Cerebellar cortex (tissue), 1 donor: ENCODE measurements at places on chromosomes 6 and 20.

DNA sequence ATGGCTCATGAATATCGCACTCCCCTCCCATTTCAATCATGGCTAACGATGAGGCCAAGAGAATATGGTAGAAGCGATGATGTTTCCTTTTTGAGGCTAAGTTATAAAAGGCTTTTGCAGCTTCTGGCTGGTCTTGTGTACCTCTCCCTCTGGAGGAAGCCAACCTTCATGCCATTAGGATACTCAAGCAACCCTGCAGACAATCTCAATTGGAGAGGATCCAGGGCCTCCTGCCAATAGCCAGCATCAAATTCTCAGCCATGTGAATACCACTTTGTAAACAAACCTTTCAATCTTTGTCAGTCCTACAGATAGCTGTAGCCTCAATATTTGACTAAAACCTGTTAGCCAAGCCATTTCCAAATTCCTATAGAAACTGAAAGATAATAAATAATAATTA is 738.4 kb downstream of the KIF16B start:
- DNase-seq = peak; percentile 71

- DNase-seq = no peak
Observed at GRCh38 chr6:82365016-82365795, 1.6 kb downstream of the TPBG start.

- DNase-seq = no peak
Observed at GRCh38 chr6:168131464-168132415, 52.7 kb upstream of the FRMD1 start.

DNA sequence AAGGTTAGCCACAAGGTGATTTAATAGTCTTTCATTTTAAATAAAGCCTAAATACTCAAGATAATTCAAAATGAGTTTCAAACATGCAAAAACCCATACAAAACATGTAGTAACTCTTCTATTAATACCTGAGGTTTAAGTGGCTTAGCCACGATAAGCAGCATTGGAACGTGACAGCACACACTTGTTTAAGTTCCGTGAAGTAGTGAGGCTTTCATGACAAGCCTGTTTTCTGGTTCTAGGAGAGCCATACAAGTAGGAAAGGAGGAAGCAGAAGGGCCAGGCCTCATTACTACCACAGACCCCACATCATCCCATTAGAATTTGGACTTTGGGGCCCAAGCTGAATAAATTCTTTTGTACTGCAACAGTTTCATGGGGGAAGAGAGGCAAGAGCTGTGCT is 54.3 kb upstream of the PRND start:
- no peak for DNase-seq

- peak; percentile 96 for DNase-seq
Observed at GRCh38 chr6:26224940-26225847, 138.0 kb downstream of the HFE start.

- no peak for DNase-seq
Observed at GRCh38 chr6:33994472-33995308, 151.2 kb downstream of the GRM4 start.

GRCh38 chr6:37507690-37508421 is 8.2 kb upstream of the CCDC167 start:
- no peak for DNase-seq

GRCh38 chr20:52941808-52942207 is 30.4 kb upstream of the TSHZ2 start:
- DNase-seq = peak; percentile 62

- DNase-seq = no peak
Observed at GRCh38 chr6:169097381-169097959, 156.2 kb downstream of the THBS2 start.

DNA sequence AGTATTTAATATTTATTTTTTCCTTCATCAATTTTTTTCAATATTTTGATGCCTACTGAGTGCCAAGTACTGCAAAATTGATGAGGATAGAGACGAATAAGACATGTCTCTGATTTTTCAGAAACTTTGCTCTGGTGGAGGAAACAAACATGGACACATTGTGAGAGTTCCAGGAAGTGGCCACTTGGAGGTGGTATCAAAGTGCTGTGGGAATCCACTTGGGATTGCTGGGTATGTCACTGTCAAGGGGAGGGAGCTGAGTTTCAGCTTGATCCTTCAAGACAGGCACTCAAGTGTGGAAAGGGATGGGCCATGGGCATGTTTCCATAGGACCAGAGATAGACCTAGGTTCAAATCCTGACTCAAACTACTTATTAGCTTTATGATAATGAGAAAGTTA is 24.5 kb upstream of the ABCC10 start:
- no peak for DNase-seq

GRCh38 chr20:54015496-54015895 is 54.9 kb downstream of the BCAS1 start:
- no peak for DNase-seq

- DNase-seq = no peak
Observed at GRCh38 chr6:124792386-124792785, 169.9 kb upstream of the RNF217 start.

- DNase-seq = no peak
Observed at GRCh38 chr6:31287619-31288018, 15.7 kb upstream of the HLA-C start.

- DNase-seq = peak; percentile 32
Observed at GRCh38 chr6:2766767-2767656, 1.8 kb downstream of the WRNIP1 start.
